ENCODE measurements at places on chromosomes 11 and 22.

DNA sequence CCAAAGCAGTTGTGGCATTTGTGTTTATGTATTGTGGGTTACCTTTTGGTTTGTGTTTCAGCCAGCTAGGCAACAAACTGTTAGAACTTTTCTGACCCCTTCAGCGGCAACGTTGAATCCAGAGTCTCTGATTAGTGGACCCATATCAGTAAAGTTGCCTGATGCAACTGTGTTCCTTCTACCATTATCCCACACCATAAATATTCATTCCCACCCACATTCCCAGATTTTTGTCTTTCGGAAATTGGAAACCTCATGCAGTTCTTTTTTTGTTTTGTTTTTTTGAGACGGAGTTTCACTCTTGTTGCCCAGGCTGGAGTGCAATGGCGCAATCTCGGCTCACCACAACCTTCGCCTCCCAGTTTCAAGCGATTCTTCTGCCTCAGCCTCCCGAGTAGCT is 30.7 kb upstream of the RBX1 start:
- DNase-seq = no peak

GRCh38 chr11:16759857-16760508 is 21.5 kb downstream of the C11orf58 start:
- no peak for DNase-seq

DNA sequence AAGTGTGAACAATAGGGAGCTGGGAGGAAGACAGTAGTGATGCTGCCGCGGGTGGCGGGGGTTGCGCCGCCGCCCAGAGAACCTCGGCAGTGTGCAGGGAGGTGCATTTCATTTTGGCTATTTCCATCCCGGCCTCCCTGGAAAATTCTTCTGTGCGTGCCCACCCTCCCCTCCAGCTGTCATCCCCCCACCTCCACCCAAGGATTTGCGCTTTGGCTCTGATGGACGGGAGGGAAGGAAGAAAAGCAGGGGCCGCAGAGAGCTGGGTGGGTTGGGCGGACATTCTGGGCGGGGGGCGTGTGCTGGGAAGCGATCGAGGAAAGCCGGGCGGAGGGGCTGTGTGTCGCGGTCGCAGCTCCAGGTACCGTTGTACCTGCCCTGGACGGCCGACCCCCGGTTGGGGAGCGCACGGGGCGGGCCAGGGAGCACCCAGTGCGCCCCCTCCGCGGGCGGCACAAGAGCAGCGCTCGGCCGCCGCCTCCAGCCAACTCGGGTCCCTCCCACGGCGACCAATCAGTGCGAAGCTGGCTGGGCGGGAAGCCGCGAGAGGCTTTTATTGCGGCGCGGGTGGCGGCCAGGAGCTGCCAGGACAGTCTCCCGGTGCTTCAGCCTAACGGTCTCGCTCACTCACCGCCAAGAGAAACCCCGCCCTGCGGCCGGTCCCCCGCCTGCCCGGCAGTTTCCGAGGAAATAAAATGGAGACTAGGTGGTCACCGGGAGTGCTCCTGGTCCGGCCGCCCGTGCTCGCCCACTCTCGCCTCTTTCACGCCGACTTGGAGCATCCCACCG is 1.6 kb downstream of the NCAM1 start:
- DNase-seq = peak; percentile 10

DNA sequence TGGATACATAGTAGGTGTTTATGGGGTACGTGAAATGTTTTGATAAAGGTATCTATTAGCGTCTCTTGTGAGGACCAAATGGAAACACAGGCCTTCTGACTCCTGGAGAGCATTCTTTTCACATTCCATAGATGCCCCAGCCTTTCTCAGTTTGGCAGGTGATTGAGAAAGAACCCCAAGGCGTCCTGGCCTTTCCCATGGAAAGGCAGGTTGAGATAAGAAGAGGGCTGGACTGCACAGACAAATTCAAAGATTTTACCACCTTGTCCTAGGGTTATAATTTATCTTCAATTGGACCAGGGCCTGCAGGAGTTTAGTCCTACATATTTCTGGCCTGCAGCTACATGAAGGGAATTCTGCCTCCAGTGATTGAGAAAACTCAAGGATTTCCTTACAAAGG is 661 bp upstream of the OLFML1 start:
- no peak for DNase-seq
